ENCODE measurements at places on chromosomes 3 and 15.

DNA sequence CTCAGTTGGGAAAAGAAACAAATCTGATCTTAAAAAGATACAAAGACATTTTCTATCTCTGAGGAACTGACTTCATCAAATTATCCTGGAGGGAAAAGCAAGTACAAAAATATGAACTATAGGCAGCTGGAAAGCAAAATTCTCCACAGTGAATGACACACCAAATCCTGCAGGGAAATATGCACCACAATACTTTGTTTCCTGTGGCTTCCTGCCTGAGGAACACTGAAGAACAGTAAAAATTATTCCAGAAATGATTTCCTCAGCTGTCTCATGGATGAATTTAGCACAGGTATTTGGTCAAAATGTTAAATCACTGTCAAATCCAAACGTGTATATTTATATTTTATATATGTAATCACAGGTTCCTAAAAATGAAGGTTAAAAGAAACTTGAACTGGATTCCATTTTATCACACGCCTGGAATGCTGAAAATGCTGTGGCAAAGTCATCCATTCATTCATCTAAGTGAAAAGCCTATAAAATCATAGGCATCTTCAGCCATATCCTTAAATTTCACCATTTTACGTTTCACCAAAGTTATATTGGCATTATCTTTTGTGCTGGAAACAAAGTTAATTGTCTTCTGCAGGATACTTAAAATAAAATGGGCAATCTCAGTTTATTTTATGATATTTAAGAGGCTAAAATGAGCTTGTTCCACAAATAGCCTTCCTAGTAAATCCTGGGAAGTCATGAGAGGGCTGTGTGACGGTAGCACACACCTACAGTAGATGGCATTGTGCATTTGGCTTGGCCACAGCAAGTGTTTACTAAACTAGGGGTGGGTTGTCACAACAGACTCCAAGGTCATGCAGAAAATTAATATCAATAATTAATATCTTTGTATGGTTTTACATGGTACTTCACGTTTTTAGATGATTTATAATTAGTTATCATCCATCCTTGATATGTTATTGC is 19.3 kb upstream of the TSC22D2 start:
- DNase-seq, result no peak

DNA sequence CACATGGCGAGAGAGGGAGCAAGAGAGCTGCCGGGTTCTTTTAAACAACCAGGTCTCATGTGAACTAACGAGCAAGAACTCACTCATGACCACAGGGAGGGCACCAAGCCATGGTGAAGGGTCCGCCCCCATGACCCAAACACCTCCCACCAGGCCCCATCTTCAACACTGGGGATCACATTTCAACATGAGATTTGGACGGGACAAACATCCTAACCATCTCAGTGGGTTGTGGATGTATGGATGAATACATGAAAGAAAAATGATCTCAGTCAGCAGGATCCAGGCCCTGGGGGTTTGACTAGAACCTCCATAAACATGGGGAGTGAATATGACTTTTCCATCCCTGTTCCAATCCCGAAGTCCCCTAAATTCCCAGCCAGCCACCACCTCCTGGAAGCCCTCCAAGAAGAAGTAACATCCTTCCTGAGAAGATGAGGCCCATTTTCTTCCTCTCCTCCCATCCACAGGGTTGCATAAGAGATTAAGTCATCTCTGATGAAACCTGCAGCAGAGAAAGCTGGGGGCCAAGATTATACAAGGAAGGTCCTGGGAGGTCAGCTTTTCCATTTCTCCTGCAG is 9.5 kb downstream of the CAV3 start:
- no peak for DNase-seq

GRCh38 chr3:72319194-72320094 is 528.8 kb downstream of the SHQ1 start:
- no peak for DNase-seq

DNA sequence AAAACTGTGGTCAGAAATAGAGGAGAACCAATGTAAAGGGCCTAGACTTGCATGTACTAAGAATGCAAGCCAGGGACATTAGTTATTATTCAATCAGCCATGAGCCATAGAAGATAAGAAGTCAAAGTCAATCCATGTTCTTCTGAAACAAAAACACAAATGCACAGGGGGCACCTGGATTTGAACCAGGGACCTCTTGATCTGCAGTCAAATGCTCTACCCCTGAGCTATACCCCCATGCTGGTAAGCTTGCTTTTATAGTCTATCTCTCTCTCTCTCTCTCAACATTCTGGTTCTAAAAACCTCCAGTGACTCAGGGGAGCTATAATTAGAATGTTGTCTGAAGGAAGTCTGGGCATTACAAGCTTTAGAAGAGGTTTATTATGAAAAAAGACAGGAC is 85.6 kb upstream of the ACP3 start:
- no peak for DNase-seq

DNA sequence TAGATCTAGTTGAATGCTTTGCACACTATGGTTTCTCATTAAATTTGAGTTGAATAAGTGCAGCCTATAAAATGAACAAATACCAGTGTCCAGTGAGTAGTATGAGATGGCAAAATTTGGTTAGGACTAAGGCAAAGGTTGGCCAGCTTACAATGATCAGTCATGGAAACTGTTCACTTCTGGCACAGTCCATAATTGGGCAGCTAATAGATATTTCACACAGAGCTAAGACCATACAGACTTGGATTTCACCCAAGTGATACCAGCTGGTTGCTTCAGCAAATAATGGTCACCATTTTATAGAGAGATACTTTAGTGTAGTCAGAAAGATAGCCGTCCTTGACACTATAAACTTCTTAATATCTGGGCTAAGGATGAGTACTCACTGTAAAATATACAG is 15.7 kb downstream of the GAP43 start:
- no peak for DNase-seq

DNA sequence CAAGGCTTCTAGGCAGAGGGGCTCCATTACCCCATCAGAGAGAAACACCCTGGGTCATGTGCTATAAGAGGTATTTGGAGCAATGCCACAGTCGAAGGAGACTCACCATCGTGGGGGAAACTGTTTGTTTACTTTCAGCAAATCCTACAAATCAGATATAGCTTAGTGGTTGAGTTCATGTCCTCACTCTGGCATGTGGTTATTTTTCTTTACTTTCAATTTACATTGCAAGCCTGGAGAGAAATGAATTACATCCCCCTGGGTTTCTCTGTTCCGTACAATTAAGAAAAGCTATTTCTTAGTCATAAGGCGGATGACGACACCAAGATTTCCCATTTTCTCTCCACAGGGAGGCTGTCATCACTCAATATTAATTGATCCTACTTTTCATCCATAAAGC is 36.9 kb downstream of the RFTN1 start:
- DNase-seq, result no peak

- no peak for DNase-seq
These were observed 5.0 kb downstream of the AMOTL2 start for GRCh38 chr3:134369231-134369741.

- DNase-seq, result no peak
These were observed 17.9 kb downstream of the UBE2E1 start for GRCh38 chr3:23823620-23824019.

Data from stimulated activated CD8-positive, alpha-beta memory T cell treated with anti-CD3 and anti-CD28 coated beads, Interleukin-15, amount 100 ng/mL, for 48 hours (primary cell).